ENCODE measurements at places on chromosomes 12 and 14.

DNA sequence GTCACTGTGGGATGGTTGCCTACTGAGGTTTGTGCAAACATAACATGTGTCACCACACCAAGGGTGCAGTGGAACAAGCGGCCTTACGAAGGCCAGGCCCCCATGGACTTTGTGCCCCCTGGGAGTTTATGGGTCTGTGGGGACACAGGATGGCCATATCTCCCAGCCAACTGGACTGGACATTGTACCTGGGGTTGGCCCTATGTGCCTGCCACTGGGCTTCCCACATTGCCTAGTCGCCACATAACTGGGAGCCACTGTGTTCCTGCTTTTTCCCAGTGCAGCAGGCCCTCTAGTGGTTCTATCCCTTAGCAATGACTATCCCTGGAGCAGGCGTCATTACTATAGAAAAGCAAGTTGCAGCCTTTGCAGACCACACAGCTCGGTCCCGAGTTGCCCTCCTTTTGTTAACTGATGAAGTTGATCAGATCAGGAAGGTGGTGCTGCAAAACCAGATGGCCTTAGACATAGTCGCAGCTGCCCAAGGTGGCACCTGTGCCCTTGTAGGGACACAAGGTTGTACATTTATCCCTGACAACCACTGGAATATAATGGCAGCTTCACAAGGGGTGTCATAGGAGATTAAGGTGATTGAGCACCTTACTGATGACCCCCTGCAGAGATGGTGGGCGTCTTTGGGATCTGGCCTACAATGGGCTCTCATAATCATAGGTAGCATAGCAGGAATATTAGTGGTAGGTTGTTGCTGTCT is 15.2 kb upstream of the RNASE12 start:
- H3K36me3 ChIP-seq = no peaks in the 10 kb centered on the region
- no peak overlapping the region for H3K27ac ChIP-seq
- no peak for DNase-seq
- H3K4me1 ChIP-seq = no peaks in the 10 kb centered on the region
- no peaks in the 10 kb centered on the region for H3K27me3 ChIP-seq
- H3K4me3 ChIP-seq = no peak overlapping the region

DNA sequence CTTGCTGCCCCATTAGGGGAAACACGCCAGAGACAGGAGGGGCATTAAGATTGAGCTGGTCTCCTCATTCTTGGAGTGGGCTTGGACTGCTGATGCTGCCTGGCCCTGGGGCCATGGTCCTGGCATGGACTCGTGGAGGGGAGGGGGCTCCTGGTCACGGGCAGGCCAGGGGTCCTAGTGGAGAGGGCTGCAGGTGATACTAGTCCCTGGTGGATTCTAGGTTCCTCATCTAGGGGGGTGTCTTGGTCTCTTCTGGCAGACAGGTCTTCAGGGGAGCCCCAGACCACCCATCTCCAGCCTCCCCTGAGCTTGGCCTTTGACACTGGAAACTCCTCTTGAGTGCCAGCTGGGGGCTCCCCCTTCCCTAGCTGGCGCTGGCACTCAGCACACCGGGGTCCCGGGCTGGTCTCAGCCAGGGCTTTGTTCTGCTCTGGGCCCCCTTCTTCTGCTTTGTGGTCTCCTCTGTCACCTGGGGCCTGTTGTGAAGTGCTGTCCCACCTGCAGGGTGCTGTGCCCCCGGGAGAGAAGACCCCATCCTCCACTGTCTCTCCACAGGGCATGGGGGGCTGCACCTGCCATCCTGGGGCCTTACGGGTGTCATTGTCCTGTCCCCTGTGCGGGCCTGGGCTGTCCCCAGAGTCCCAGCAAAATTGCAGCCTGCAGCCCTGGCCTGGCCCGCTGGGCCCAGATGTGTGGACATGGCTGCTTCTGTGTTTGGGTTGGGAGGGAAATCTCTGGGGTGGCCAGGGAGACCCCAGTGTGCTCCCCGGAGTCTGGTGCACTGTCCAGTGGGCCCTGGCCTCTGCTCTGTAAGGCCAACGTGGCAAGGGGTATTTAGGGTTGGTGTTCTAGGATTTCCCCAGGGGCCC is 2.3 kb downstream of the KIF26A start:
- no peak for DNase-seq
- no peak overlapping the region for H3K27ac ChIP-seq
- peaks cover 2% of the 10 kb centered on the region for H3K36me3 ChIP-seq
- no peak overlapping the region for H3K4me3 ChIP-seq

DNA sequence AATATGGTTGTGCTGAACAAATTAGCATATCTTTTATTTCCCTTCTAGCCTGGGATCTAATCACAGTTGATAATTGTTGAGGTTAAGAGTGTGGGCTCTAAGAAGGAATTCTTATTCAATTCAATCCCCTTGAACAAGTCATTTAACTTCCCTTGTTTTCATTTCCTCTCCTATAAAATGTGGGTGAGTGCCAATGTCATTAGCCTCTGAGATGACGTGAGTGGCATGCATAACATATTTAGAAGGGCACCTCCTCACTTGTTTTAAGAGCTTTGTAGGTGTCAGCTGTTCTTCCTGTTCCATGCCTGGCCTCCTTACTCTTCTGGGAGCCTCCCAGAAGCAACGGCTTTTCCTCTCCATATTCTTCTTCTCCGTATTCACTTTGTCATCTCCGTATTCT is 155.4 kb upstream of the NEDD1 start:
- no peaks in the 10 kb centered on the region for H3K36me3 ChIP-seq
- no peaks in the 10 kb centered on the region for H3K27me3 ChIP-seq
- peaks cover 2% of the 10 kb centered on the region for H3K4me1 ChIP-seq

DNA sequence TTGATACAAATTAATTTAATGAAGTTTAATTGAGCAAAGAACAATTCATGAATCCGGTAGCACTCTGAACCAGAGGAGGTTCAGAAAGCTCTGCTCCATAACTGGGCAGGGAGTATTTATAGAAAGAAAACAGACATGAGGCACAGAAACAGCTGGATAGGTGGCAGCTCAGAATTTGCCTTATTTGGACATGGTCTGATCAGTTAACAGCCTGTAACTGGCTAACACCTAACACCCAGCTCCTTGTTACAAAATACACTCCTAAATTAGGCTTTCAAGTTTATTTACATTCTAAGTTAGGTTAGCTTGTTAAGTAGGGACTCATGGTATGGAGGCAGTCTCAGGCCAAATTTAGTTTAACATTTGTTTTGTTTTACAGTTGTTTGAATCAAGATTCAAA is 67.8 kb upstream of the TMCC3 start:
- DNase-seq = no peak
- H3K4me1 ChIP-seq = peaks cover 8% of the 10 kb centered on the region
- H3K36me3 ChIP-seq = no peaks in the 10 kb centered on the region
- H3K27ac ChIP-seq = no peak overlapping the region

- DNase-seq = no peak
- H3K4me1 ChIP-seq = peaks cover 2% of the 10 kb centered on the region
- no peaks in the 10 kb centered on the region for H3K27me3 ChIP-seq
- H3K27ac ChIP-seq = no peak overlapping the region
- no peaks in the 10 kb centered on the region for H3K36me3 ChIP-seq
- H3K4me3 ChIP-seq = no peak overlapping the region
These were observed 1.3 kb downstream of the CLEC9A start for GRCh38 chr12:10031771-10032175.

GRCh38 chr14:61433169-61433568 is 111.8 kb downstream of the PRKCH start:
- H3K27me3 ChIP-seq = no peaks in the 10 kb centered on the region
- no peak overlapping the region for H3K27ac ChIP-seq
- no peak overlapping the region for H3K4me3 ChIP-seq
- DNase-seq = no peak

- peaks cover 77% of the 10 kb centered on the region for H3K36me3 ChIP-seq
- no peak overlapping the region for H3K27ac ChIP-seq
- H3K4me3 ChIP-seq = no peak overlapping the region
- DNase-seq = no peak
These were observed 212.8 kb downstream of the EGLN3 start for GRCh38 chr14:33738029-33738428.

- H3K4me1 ChIP-seq = peaks cover 6% of the 10 kb centered on the region
- DNase-seq = no peak
- no peak overlapping the region for H3K27ac ChIP-seq
- H3K4me3 ChIP-seq = no peak overlapping the region
- no peaks in the 10 kb centered on the region for H3K27me3 ChIP-seq
These were observed 4.3 kb upstream of the NIN start for GRCh38 chr14:50835280-50835679.

- peaks cover 8% of the 10 kb centered on the region for H3K4me1 ChIP-seq
- no peak for DNase-seq
- no peak overlapping the region for H3K4me3 ChIP-seq
- H3K27me3 ChIP-seq = no peaks in the 10 kb centered on the region
These were observed 84.9 kb upstream of the DIO3 start for GRCh38 chr14:101476258-101476915.

DNA sequence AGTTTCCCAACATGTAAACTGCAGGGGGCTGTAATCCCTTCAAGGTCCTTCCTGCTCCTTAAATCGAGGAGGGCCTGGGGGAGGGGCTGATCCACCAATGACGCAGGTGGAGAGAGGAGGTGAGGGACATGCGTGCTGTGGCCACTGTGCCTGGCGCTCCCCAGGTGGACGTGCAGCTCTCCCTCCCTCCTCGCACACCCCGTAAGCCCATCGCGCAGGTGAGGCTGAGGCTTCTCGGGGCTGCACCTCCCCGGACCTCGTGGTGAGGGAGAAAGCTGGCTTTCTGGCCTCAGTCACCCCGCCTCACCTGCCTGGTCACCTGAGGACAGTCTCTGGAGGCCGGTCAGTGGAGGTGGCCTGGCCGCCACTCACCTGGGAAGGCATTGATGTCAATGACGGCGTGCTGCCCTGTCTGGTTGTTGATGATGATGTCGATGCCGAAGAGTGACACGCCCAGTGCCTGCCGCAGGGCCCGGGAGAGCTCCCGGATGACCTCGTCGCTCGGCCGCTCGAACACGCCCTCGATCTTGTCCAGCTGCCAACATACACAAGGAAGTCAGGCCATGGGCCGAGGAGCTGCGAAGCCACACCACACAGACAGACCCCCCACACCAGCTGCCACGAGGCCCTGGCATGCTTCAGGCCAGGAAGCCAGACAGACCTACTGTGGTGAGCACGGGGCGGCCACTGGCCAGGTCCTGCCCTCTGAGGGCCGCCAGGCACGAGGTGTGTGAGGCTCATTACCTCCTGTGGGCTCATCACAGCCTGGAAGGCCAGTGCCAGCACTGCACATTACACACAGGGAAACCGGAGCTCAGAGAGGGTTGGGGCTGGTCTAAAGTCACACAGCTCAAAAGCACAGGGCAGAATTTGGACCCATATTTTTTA is 23.3 kb downstream of the CHGA start:
- no peaks in the 10 kb centered on the region for H3K27me3 ChIP-seq
- no peaks in the 10 kb centered on the region for H3K36me3 ChIP-seq
- H3K4me3 ChIP-seq = no peak overlapping the region
- no peaks in the 10 kb centered on the region for H3K4me1 ChIP-seq

- H3K4me3 ChIP-seq = no peak overlapping the region
- H3K27ac ChIP-seq = no peak overlapping the region
- H3K36me3 ChIP-seq = no peaks in the 10 kb centered on the region
These were observed 201.1 kb upstream of the NUDT4 start for GRCh38 chr12:93176610-93177126.

DNA sequence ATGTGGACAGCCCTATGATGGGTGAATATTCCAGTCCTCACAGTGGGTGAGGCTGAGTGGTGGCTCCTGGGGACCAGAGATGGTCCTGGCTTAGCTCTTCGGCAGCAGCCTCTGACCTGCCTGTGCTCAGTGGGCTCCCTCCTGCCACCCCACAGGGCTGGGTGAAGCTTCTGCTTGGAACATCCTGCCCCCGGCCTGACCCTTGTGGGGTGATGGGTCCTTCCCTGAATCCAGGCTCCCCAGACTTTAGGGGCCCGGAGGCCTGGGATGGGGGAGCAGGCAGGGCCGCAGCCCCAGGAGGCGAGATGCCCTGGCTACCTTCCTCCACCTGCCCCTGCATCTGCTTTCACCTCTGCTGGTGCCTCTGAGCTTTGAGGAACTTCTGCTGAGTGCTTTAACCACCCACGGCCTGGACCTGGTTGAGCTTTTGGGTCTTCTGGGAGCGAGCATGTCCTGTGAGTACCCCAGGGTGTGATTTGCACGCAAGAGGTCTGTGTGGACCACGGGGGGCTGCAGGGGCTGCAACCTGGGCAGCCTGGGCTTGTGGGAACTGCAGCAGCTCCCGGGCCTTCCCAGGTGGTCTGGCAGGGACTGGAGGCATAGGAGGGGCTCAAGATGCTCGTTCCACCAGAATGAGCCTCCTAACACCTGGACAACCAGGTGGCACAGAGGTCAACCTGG is 159.5 kb downstream of the KIF26A start:
- no peaks in the 10 kb centered on the region for H3K36me3 ChIP-seq
- no peak overlapping the region for H3K4me3 ChIP-seq
- DNase-seq = no peak

GRCh38 chr12:29674463-29674862 is 109.3 kb downstream of the TMTC1 start:
- H3K4me1 ChIP-seq = no peaks in the 10 kb centered on the region
- peaks cover 4% of the 10 kb centered on the region for H3K36me3 ChIP-seq
- H3K27me3 ChIP-seq = no peaks in the 10 kb centered on the region
- DNase-seq = no peak

GRCh38 chr12:116354950-116355783 is 77.7 kb upstream of the MED13L start:
- H3K27me3 ChIP-seq = no peaks in the 10 kb centered on the region
- no peaks in the 10 kb centered on the region for H3K36me3 ChIP-seq
- peaks cover 1% of the 10 kb centered on the region for H3K4me1 ChIP-seq
- no peak for DNase-seq

GRCh38 chr14:83974647-83975163 is 1555.2 kb upstream of the FLRT2 start:
- no peaks in the 10 kb centered on the region for H3K4me1 ChIP-seq
- no peaks in the 10 kb centered on the region for H3K27me3 ChIP-seq
- no peak overlapping the region for H3K4me3 ChIP-seq
- DNase-seq = no peak
- no peak overlapping the region for H3K27ac ChIP-seq

- no peaks in the 10 kb centered on the region for H3K27me3 ChIP-seq
- H3K4me1 ChIP-seq = peaks cover 2% of the 10 kb centered on the region
- H3K27ac ChIP-seq = no peak overlapping the region
- DNase-seq = no peak
These were observed 67.9 kb upstream of the NR2C1 start for GRCh38 chr12:95141310-95141709.

DNA sequence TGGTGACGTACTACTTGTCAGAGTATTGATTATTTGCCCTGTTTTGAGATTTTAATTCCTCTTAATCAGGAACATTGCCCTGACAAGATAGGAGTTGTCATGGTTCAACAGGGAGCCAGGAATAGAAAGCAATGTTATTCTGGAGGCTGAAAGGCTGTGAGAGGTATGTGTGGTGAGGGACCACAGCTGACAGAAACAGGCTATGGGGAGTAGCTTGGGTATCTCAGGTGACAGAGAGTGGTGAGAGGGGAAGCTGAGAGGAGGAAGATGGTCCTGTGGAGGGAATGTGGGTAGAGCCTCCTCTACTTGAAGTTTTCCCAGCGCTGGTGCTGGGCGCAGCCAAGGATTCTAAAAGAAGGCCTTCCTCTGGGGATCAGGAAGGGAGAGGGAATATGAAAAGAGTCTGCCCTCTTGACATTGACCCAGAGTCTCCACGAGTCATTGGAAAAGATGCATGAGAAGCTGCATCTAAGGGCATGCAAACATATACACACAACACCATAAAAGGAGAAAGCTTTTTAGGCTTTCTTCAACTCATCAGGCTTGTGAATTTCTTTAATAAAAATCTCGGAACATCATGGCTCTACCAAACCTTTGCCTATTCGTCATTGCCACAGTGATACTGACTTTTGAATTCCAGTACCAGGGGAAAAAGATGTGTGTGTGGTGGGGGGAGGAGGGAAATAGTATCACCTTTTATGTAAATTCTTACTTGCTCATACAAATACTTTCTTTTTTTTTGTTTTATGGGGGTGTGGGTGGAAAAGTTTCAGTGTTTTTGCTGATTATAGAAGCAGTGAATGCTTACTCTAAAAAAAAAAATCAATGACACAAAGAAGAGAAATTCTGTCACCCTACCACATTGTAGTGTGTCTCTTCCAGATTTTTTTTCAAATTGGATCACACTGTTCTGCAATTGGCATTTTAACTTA is 39.9 kb upstream of the DHRS7 start:
- H3K4me1 ChIP-seq = no peaks in the 10 kb centered on the region
- no peaks in the 10 kb centered on the region for H3K27me3 ChIP-seq
- DNase-seq = no peak

Measured in neuronal stem cell (in vitro differentiated cells).